ENCODE measurements at places on chromosomes 7 and 10. TPM values are rescaled to one million over a fixed set of nuclear protein-coding genes. Genes with fewer than 3 reads are reported as not detected.

Gene CYP3A4
- total RNA-seq, result 0.72 TPM

Gene CHST15
- 12.5 TPM for total RNA-seq

Gene TAS2R5
- total RNA-seq, result 0.72 TPM

Gene COL17A1
- total RNA-seq, result 175 TPM

Gene ITIH5
- 72.5 TPM for total RNA-seq

Gene CALHM1
- total RNA-seq, result 0.48 TPM

Gene HMX3
- 2.6 TPM for total RNA-seq

Gene SRPK2
- total RNA-seq, result 59.7 TPM

Gene AQP1
- 121 TPM for total RNA-seq

Measured in umbilical cord (tissue), 2 donors.